Stomach (tissue), 19 donors: ENCODE measurements at places on chromosomes 2 and 18. TPM values are rescaled to one million over a fixed set of nuclear protein-coding genes. Genes with fewer than 3 reads are reported as not detected.

Gene GTF2A1L
- polyA plus RNA-seq = not detected

Gene CWC22
- polyA plus RNA-seq = 14.8 TPM

Gene NGEF
- 4.2 TPM for polyA plus RNA-seq

Gene GKN2
- polyA plus RNA-seq = 744 TPM

Gene ALPP
- not detected for polyA plus RNA-seq

Gene DES
- polyA plus RNA-seq = 803 TPM

Gene MSTN
- polyA plus RNA-seq = 0.45 TPM

Gene HDHD2
- polyA plus RNA-seq = 26.4 TPM

Gene COX5B
- 543 TPM for polyA plus RNA-seq

Gene CHRND
- not detected for polyA plus RNA-seq

Gene KIAA2012
- polyA plus RNA-seq = not detected

Gene PTPRM
- 24.4 TPM for polyA plus RNA-seq

Gene SIX3
- not detected for polyA plus RNA-seq

Gene IL1RL1
- 40.9 TPM for polyA plus RNA-seq

Gene FBXO41
- polyA plus RNA-seq = 1.4 TPM

Gene ANTXR1
- 5.8 TPM for polyA plus RNA-seq

Gene CD28
- polyA plus RNA-seq = 0.15 TPM

Gene MATN3
- 0.87 TPM for polyA plus RNA-seq

Gene XPO1
- polyA plus RNA-seq = 51.7 TPM

Gene ARL4C
- 3.7 TPM for polyA plus RNA-seq

Gene PMAIP1
- 3.2 TPM for polyA plus RNA-seq

Gene WDR35
- polyA plus RNA-seq = 2.3 TPM
